Smooth muscle cell of the umbilical artery (primary cell): ENCODE measurements at places on chromosomes 5 and 9. TPM values are rescaled to one million over a fixed set of nuclear protein-coding genes. Genes with fewer than 3 reads are reported as not detected.

Gene PAX5
- not detected in 2 replicates for total RNA-seq

Gene FAM114A2
- total RNA-seq: 39.5 and 50.0 TPM in 2 replicates

Gene GDA
- not detected in 2 replicates for total RNA-seq

Gene DMRTA1
- 1.1 and 2.1 TPM in 2 replicates for total RNA-seq

Gene CATSPER3
- total RNA-seq: not detected in 2 replicates

Gene LIX1
- 0.89 TPM in 1 of 2 replicates, not detected in the other for total RNA-seq

Gene FAF2
- total RNA-seq: 39.5 and 48.1 TPM in 2 replicates

Gene PTRH1
- 9.8 and 11.4 TPM in 2 replicates for total RNA-seq

Gene MSMP
- total RNA-seq: 0.30 and 0.55 TPM in 2 replicates

Gene GABRG2
- total RNA-seq: not detected in 2 replicates

Gene MED10
- total RNA-seq: 9.9 and 10.1 TPM in 2 replicates

Gene ADAMTS6
- 86.5 and 141 TPM in 2 replicates for total RNA-seq

Gene CFAP157
- total RNA-seq: not detected in 2 replicates

Gene LCN9
- total RNA-seq: not detected in 2 replicates

Gene FRMPD1
- total RNA-seq: under 0.01 and 0.05 TPM in 2 replicates

Gene SCGB3A2
- total RNA-seq: not detected in 2 replicates
